ENCODE measurements at places on chromosomes 13 and 19.

DNA sequence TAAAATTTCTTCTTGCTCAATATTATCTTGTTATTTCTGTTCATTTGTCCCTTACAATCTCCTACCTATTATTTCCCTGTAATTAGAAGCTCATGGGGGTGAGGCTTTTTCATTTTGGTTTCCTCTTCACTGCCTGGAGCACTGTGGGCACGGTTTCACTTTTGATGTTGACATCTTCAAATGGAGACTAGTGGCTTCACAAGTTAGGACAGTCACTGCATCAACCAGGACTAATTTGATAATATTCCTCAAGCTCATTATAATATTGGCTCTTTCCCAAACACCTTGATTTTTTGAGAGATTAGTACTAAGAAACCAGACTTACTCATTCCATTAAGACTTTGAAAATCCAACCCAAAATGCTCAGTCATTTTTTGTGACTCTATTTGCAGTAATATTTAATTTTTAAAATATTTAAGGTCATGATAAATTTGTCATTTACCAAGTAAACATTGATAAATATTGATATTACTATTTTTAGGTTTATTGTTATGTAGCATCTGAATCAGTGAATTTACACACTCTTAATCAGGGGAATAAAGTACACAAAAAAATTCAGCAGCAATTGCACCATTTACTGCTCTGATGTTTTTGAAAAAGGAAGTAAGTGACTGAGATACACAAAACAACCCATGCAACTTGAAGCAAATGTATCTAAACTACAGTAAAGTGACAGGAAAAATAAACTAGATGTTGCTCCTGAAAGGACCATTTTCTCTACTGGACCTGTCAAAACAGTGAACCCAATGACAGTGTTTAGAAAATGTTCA lies 28.8 kb upstream of the RCBTB2 start:
- DNase-seq = no peak

- DNase-seq = no peak
These were observed 46.8 kb downstream of the MIPEP start for GRCh38 chr13:23842406-23842805.

GRCh38 chr19:50549927-50550593 lies 18.2 kb downstream of the LRRC4B start:
- DNase-seq = no peak

GRCh38 chr13:100473087-100473486 lies 115.5 kb downstream of the GGACT start:
- no peak for DNase-seq

DNA sequence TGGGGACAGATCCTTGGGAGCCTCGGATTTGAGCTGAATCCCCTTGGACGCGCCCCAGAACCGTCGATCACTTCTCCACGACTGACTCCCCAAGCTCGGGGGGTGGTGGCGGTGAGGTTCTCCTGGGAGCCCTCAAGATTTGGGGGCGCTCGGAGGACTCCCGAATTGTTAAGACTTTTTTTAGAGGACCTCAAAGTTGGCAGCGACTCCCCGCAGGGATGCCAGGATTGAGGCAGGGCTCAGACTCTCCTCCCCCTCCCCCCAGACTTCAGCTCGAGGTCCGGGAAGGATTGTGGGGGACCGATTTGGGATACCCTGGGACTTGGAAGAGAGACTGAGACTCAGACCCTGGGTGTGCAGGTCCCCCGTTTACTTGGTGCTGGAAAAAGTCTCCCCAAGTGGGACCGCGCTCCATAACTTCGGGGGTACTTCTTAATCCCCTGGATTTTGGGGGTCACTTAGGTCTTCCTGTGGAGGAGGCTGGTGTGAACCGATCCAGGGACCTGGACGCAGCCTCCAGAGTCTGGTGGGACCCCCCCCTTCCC lies 665 bp downstream of the VASP start:
- no peak for DNase-seq

DNA sequence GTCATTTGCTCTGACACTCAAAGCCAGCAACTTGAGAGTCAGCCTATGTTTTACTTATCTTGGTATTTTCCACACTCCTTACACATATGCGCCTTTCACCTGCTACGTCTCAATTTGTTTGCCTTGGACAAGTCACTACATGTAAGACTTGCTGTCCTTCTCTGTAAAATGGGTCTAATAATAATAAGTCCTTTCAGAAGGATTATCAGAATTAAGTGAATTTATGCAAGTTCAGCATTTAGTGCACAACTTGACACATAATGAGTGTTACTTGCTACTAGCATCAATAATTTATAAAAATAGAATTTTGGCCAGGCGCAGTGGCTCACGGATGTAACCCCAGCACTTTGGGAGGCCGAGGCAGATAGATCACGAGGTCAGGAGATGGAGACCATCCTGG lies 71.1 kb upstream of the UBL3 start:
- no peak for DNase-seq

- DNase-seq = no peak
These were observed at the start of gene CBY2 for GRCh38 chr13:45702088-45702487. CBY2 (plus strand) TSS chr13:45702320; CDS start chr13:45702391, 71 bp downstream.

DNA sequence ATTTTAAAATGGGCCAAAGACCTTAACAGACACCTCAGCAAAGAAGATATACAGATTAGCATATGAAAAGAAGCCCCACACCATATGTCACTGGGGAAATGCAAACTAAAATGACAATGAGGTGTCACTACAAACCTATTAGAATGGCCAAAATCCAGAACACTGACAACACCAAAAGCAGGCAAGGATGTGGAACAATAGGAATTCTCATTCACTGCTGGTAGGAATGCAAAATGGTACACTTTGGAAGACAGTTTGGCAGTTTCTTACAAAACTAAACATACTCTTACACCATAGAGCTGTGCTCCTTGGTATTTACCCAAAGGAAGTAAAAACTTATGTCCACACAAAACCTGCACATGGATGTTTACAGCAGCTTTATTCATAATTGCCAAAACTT lies 23.1 kb downstream of the ELF1 start:
- DNase-seq = no peak

GRCh38 chr19:4446704-4447200 lies 10.8 kb downstream of the UBXN6 start:
- DNase-seq = no peak

GRCh38 chr13:72141855-72142519 lies 275.0 kb upstream of the DACH1 start:
- no peak for DNase-seq

- DNase-seq = no peak
These were observed 57.9 kb downstream of the THSD1 start for GRCh38 chr13:52348071-52348470.

DNA sequence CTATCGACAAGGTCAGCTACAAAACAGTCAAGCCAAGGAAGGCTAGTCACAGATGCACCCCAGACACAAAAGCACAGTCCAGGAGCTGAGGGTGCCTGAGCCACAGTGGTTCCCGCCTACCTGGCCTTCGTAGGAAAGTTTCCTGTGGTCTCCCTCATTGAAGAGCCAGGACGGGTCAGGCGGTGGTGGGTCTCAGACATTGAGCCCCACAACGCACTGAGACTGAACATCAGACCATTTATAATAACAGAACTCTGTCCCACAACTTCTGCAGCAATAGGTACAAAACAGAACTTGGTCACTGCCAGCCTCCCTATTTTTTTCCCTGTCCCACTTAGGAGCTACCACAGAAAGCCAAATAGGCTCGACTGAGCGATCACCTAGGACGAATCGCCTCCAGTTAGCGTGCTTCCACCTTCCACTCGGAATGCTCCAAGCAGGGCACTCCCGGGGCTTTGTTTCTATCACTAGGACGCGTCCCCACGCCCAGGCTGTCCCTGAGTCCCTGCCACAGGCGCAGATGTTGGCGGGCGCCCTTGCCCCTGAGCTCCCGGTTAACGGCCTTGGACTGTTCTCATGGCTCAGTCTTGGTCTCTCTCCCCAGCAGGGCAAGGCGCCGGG lies 640 bp upstream of the ZNF544 start:
- no peak for DNase-seq

DNA sequence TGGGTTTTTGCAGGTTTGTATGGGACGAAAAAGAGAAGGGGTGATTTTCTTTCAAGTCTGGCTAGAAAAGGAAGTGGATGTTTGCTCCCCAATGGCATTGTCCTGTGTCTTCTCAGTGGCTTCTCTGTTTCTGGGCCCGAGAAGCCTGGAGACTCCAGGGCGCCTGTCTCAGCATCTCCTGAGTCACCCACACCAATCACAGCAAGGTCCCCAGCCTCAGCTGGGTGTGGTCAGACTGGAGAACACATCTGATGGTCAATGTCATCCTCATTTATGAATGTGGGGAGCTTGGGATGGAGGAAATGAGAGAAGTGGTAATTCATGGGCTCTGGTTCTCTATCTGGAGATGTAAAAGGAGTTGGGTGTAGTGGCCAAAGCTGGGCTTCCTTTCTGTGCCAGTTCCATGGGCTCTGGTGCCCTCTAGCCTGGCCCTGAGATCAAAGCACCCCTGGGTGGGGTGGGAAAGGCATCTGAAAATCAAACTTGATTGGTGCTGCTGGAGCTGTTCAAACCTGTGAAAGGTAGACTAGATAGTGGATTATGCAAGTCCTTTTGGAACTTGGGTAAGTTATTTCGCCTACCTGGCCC lies 13.4 kb downstream of the RASL11A start:
- DNase-seq = no peak

GRCh38 chr13:77548095-77548494 lies 12.6 kb downstream of the SCEL start:
- no peak for DNase-seq

DNA sequence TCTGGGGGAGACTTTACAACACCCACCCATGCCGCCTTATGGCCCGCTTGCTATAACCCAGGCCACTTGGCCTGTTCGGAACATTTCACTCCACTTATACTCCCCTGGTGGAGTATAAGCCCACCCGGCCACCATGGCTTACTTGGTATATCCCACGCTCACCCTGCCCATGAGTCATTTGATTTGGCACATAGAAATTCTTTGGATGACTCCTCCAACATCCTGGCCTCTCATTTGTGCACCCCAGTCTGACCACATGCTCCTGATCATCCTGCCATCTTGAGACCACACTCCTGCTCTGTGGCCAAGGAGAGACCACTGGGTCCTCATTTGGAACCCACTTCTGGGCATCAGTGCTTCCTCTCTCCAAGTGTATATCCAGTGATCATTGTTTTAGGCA lies 5.2 kb downstream of the SPACA6 start:
- no peak for DNase-seq

GRCh38 chr19:45355910-45356309 lies 14.5 kb downstream of the ERCC2 start:
- DNase-seq = no peak

Data from effector CD8-positive, alpha-beta T cell (primary cell).